Fibroblast of skin of right quadriceps (primary cell): ENCODE measurements at places on chromosomes 7 and 10.

GRCh38 chr10:94963901-94964300 is 25.4 kb downstream of the CYP2C9 start:
- DNase-seq: no peak

DNA sequence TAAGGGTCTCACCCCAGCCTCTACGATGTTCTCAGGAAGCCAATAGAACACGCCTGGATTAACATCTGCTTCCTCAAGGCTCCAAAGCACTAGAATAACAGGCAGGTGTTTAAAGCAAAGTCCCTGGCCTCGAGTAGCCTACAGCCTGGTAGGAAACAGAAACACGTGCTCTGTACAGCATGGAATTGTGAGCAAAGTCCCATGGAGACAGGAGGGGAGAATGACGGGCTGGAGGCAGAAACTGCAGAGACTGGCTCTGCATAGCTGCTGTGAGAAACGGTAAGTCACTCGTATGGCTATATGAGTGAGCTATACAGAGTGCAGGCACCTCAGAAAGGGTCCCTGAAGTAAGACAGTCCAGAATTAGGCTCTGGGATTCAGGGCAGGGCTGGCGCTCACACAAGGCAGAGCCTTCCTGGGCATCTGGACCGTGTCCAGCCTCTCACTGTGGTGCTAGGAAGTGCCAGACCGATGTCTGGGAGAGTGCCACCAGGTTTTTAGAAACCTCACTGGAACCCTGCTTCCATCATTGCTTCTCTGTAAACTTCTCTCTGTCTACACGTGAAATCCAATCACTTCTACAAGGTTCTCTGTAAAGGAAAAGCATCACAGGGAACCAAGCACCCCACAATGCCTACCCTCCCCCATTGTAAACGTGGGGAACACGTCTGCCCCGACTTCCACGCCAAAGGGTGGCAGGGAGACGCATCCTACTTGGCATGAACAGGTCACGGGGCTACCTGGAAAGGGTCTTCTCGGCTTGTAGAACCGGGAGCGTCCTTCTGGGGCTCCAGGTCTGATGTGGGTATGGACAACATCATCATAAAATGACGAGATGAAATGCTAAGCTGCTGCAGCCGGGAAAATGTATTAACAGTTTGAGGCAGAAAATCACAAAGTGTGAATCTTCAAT is 38.8 kb upstream of the SHH start:
- no peak for DNase-seq

GRCh38 chr10:47261556-47261955 is 38.4 kb upstream of the GDF10 start:
- DNase-seq: no peak

DNA sequence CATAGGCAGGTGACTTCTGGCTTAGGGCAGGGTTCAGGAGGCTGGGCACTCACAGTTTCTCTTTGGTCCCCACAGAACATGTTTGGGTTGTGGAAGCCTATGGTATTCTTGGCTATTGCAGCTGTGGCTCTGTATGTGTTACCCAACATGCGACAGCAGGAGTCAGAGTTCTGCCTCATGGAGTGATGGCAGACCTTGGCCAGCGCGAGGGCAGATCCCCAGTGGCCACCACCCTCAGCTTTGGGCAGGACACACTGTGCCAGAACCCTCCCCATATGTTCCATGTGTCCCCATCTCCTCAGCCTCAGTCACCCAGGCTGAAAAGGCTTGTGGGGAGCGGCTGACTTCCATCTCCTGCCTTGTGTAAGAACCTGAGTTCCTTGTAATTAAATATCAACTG is 8.5 kb upstream of the FLNC start:
- DNase-seq: no peak

DNA sequence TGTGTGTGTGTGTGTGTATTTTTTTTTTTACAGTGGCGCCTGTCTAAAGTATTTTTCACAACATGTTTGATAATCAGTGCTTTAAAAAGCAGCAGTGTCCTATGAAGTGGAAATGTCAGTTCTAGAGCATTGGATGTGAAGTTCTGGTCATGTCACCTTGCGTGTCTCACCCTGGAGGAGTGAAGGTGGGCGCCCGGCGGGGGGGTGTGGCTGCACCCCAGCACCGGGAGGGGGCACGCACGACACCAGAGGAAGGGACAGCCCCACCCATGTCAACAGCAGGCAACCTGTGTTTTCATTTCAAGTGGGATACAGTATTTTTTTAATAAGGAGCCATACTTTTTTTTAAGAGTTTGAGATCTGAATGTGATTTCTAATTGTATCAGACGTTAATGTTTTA is 4.5 kb upstream of the AP5Z1 start:
- DNase-seq: no peak

- DNase-seq: peak; percentile 78
Observed at GRCh38 chr10:73999703-74000102, 1.8 kb downstream of the VCL start.

GRCh38 chr7:16524332-16524731 is 2.3 kb upstream of the LRRC72 start:
- no peak for DNase-seq

DNA sequence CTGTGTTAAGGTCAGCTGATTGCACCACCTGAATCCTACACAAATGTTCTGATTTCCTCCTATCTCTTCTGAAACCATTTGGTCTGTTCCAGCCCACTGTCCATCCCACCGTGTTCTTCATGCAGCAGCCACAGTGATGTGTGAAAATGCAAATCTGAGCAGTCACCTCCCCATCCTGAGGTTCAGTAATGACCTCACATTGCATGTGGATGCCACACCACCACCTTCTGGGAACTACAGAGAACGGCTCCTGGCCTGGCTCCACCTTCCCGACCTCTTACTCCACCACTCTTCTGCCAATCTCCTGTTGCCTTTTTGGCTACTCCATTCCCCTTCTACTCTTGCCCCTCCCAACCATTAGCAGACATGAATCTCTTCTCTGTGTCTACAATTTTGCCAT is 244.4 kb downstream of the TNS3 start:
- no peak for DNase-seq

- DNase-seq: no peak
Observed at GRCh38 chr7:44067064-44067951, 1.9 kb upstream of the PGAM2 start.

DNA sequence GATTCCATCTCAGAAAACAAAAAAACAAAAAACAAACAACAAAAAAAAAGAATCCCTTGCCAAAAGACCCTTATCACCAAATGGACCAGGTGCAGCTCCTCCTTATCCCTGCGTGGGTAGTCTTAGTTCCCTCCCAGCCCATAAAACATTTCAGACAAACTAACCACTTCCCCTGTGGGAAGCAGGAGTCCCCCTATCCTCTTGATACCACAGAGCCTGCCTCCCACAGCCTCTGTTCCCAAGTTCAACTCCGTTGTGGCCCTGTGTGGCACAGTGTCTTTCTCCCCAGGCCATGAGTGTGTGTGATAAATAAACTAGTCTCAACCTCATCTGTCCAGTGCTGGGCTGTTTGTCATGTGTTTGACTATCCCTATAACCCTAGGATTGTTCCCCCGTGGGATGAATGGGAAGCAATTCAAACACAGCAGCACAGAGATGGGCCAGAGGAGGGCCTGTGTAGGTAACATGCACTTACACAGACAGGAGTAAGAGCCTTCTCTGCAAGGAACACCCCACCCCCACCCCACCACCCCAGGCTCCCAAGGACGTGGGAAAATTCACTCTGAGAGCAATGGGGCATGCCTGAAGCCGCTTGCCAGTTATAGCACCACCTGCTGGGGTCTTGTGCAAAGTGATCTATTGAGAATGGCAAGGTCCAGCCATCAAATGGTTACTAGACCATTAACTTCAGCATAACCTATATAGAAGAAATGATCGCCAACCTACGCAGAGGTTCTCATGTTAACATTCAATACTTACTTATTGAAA is 147.1 kb upstream of the GHITM start:
- no peak for DNase-seq

GRCh38 chr7:55400191-55400590 is 35.1 kb downstream of the LANCL2 start:
- no peak for DNase-seq

DNA sequence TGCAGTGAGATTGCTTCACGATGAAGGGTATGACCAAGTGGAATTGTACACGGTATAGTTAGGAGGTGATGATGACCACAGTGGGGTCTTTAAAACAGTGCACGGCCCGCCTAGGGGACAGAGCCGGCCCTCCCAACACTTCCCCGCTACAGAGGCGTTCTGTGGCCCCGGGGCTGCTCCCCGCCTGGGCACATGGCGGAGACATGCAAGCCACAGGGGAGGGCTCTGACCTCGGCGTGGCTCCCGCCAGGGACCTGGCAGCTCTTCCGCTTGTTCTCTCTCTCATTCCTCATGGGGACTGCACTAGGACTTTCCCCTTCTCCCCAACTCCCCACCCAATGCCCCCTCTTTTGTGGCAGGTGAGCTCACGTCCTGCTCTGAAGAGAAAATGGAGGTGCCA is 393.8 kb downstream of the DNAJB6 start:
- DNase-seq: no peak
